GOT3 (cell line): ENCODE measurements at places on chromosomes 1 and 21.

GRCh38 chr21:37463083-37463801 lies 96.7 kb downstream of the DYRK1A start:
- no peak for DNase-seq

DNA sequence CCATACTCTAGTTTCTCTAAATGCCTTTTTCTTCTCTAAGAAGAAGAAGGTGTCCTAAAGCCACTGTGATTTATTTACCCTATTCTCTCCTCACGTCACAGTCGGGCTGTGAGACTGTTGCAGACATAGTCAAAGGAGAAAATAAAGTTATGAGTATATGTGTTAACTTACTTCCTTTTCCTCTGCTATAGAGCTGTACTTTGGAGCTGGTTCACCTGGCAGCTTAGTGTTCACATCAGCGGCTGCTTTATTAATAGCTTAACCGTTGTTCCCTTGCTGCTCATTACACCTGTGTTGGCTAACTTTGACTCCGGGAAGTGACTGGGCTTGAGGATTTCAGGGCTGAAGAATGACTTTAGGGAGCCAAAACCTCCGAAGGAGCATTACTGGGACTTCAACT lies 3.6 kb downstream of the PFKFB2 start:
- DNase-seq: no peak

GRCh38 chr1:54597455-54598030 lies 25.8 kb downstream of the FAM151A start:
- no peak for DNase-seq

- no peak for DNase-seq
These were observed 1.4 kb downstream of the RCSD1 start for GRCh38 chr1:167631386-167631935.

GRCh38 chr1:96075704-96076455 lies 645.7 kb upstream of the PTBP2 start:
- no peak for DNase-seq
